ENCODE measurements at places on chromosomes 16 and 17. TPM values are rescaled to one million over a fixed set of nuclear protein-coding genes. Genes with fewer than 3 reads are reported as not detected.

DNA sequence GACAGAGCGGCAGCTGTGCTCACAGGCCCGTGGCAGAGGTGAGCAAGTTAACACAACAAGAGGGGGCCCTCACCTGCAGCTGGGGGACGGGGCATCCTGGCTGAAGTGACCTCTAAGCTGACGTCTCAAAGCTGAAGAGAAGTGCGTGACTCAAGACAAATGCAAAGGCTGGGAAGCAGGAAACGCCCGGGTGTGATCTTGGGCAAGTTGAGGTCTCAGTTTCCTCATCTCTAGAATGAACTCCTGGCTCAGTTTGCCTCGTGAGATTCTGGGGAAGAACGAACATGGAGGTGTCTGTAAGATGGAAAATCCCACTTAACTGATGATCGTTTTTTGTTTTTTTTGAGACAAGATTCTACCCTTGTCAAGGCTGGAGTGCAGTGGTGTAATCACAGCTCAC, 40.1 kb upstream of the C1QL1 start:
- H3K27ac ChIP-seq = no peak overlapping the region
- DNase-seq = no peak
- H3K4me3 ChIP-seq = no peak overlapping the region
- no peaks in the 10 kb centered on the region for H3K36me3 ChIP-seq
- no peaks in the 10 kb centered on the region for H3K27me3 ChIP-seq

DNA sequence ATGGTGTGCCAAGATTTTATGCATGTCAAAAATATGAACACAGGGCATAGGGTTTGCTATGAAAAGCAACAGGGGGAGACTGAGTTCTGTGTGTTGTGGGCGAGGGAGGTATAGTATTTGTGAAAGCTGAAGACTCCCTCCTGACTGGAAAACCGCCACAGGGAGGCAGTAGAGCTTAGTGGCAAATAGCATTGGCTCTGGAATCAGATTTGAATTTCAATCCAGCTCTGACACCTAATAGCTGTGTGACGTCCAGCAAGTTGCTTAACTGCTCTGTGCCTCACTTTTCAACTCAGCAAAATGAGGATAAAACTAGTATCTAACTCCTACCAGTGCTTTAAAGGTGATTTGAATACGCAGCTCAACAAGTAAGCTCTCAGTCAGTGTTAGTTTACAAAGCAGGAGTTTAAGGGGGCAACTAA, 22.0 kb downstream of the KPNA2 start:
- H3K36me3 ChIP-seq = no peaks in the 10 kb centered on the region
- H3K27me3 ChIP-seq = no peaks in the 10 kb centered on the region
- peaks cover 15% of the 10 kb centered on the region for H3K4me1 ChIP-seq
- no peak overlapping the region for H3K27ac ChIP-seq
- DNase-seq = peak; percentile 25

DNA sequence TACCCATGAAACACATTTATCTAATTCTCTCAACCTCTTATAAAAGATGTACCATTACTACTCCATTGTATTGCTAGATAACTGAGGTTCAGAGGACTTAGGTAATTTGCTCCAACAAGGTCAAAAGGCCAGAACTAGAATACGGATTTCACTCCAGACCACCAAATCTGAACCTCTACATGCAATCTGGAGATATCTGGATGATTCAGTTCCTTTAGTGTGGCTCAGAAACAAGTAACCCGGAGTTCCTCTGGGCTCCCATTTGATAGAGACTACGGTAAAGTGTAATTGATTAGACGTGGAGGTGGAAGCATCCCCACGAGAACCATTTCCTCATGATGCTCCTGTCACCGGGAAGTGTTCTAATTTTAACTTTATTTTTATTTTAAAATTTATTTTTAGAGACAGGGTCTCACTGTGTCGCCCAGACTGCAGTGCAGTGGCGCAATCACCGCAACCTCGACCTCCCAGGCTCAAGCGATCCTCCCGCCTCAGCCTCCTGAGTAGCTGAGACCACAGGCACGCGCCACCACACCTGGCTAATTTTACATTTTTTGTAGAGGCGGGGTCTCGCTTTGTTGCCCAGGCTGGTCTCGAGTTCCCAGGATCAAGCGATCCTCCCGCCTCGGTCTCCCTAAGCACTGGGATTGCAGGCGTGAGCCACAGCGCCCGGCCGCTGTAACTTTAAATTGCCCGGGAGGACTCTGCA, 608 bp upstream of the COX10 start:
- peaks cover 23% of the 10 kb centered on the region for H3K4me1 ChIP-seq
- no peaks in the 10 kb centered on the region for H3K36me3 ChIP-seq
- DNase-seq = no peak
- H3K4me3 ChIP-seq = peak overlapping the region; percentile 90
- H3K27ac ChIP-seq = peak overlapping the region; percentile 81
- H3K27me3 ChIP-seq = no peaks in the 10 kb centered on the region

- peaks cover 14% of the 10 kb centered on the region for H3K36me3 ChIP-seq
- H3K27me3 ChIP-seq = no peaks in the 10 kb centered on the region
- H3K27ac ChIP-seq = no peak overlapping the region
- H3K4me3 ChIP-seq = no peak overlapping the region
Measured at GRCh38 chr16:27638833-27639560, 89.1 kb downstream of the KATNIP start.

GRCh38 chr17:46122486-46122871, 70.8 kb downstream of the KANSL1 start:
- no peak overlapping the region for H3K27ac ChIP-seq
- no peaks in the 10 kb centered on the region for H3K27me3 ChIP-seq
- no peak overlapping the region for H3K4me3 ChIP-seq
- DNase-seq = no peak

- no peaks in the 10 kb centered on the region for H3K4me1 ChIP-seq
- no peak overlapping the region for H3K27ac ChIP-seq
- no peak overlapping the region for H3K4me3 ChIP-seq
- no peaks in the 10 kb centered on the region for H3K27me3 ChIP-seq
- no peaks in the 10 kb centered on the region for H3K36me3 ChIP-seq
Measured at GRCh38 chr17:74249590-74250270, 24.3 kb upstream of the DNAI2 start.

GRCh38 chr16:50396761-50397535, 28.2 kb upstream of the BRD7 start:
- H3K36me3 ChIP-seq = no peaks in the 10 kb centered on the region
- no peak overlapping the region for H3K4me3 ChIP-seq
- no peak overlapping the region for H3K27ac ChIP-seq
- H3K27me3 ChIP-seq = no peaks in the 10 kb centered on the region
- H3K4me1 ChIP-seq = no peaks in the 10 kb centered on the region

DNA sequence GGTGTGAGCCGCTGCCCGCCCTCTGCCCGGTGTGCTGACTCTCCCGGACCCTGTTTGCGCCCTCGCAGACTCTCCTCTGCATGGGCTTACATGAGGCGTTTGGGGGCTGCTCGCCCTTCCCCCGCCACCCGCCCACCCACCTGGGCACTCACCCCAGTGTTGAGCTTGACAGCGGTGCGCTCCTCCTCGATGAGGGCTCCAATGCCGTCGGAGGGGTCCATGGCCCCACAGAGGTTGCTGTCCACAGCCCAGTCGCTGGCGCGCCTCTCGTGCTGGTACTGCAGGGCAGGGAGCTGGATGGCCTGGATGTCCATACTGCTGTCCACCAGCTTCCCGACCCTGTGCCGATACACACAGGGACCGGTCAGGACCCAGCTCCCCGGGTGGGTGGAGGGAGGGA, 21.4 kb upstream of the RNPS1 start:
- peaks cover 93% of the 10 kb centered on the region for H3K36me3 ChIP-seq
- H3K27ac ChIP-seq = no peak overlapping the region
- no peak for DNase-seq
- no peak overlapping the region for H3K4me3 ChIP-seq

- peak; percentile 42 for DNase-seq
- no peaks in the 10 kb centered on the region for H3K27me3 ChIP-seq
- peak overlapping the region; percentile 68 for H3K4me3 ChIP-seq
- peak overlapping the region; percentile 97 for H3K27ac ChIP-seq
- peaks cover 30% of the 10 kb centered on the region for H3K36me3 ChIP-seq
Measured at GRCh38 chr17:42111871-42112551, 503 bp downstream of the DHX58 start.

IL17C gene
- total RNA-seq = not detected

COX6A2 gene
- not detected for total RNA-seq

GNG13 gene
- total RNA-seq = not detected

SPOP gene
- 56.6 TPM for total RNA-seq

KRT222 gene
- not detected for total RNA-seq

DNA sequence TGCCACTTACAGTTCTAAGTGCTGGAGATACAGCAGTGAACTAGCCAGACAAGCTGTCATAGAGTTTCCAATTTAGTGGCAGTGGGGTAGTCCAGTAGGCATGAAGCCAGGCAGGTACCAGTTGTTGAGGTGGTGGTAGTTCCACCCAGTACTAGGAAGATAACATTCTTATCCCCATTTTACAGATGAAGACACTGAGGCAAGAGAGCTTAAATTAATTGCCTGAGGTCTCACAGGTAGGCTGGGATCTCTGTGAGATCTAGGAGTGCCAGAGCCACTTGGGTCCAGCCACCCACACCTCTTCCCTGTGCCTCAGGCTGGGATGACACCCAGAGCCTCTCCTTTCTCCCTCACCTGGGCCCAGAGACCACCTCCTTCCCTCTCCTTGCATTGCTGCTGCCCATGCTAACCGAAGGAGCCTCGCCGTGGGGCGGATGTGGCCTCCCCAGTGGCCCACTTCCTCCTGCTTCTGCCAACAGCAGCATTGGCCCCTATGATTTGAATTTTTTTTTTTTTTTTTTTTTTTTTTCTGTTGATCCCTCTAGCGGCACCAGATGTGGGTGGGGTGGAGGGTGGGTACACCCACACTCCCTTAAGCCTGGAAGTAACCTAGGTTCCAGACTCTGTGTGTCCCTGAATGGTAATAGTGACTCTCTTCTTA, 114.0 kb downstream of the PRKCB start:
- DNase-seq = peak; percentile 48
- no peaks in the 10 kb centered on the region for H3K36me3 ChIP-seq
- H3K4me3 ChIP-seq = no peak overlapping the region
- H3K27ac ChIP-seq = peak overlapping the region; percentile 54

PPP1R27 gene
- not detected for total RNA-seq
